IMR-90 (cell line): ENCODE measurements at places on chromosomes 1 and 21.

- no peak for DNase-seq
These were observed 257.8 kb downstream of the OMA1 start for GRCh38 chr1:58288624-58289142.

DNA sequence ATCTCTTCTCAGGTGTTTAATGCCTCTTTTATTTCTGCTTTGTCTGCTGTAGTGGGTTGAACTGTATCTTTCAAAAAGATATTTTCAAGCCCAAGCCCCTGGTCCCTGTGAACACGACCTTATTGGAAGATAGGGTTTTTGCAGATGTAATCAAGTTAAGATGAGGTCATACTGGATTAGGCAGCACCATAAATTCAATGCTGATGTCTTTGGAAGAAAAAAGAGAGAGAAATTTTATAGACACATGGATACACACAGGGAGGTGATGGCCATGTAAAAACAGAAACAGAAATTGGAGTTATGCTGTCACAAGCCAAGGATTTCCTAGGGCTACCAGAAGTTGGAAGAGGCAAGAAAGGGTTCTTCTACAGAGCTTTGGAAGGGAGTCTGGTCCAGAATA, 301.4 kb downstream of the KCTD3 start:
- DNase-seq: no peak

DNA sequence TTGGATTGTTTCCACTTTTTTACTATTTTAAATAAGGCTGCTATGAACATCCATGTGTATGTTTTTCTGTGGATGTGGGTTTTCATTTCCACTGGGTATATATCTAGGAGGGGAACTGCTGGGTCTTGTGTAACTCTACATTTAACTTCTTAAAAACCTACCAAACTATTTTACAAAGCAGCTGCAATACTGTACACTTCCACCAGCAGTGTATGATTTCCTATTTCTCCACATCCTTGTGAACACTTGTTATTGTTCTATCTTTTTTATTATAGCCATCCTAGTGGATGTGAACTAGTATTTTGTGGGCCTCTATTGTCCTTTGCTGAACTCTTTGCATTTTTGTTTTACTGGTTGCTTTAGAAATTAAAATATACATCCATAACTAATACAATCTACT, 33.4 kb downstream of the DIPK1A start:
- DNase-seq: no peak

DNA sequence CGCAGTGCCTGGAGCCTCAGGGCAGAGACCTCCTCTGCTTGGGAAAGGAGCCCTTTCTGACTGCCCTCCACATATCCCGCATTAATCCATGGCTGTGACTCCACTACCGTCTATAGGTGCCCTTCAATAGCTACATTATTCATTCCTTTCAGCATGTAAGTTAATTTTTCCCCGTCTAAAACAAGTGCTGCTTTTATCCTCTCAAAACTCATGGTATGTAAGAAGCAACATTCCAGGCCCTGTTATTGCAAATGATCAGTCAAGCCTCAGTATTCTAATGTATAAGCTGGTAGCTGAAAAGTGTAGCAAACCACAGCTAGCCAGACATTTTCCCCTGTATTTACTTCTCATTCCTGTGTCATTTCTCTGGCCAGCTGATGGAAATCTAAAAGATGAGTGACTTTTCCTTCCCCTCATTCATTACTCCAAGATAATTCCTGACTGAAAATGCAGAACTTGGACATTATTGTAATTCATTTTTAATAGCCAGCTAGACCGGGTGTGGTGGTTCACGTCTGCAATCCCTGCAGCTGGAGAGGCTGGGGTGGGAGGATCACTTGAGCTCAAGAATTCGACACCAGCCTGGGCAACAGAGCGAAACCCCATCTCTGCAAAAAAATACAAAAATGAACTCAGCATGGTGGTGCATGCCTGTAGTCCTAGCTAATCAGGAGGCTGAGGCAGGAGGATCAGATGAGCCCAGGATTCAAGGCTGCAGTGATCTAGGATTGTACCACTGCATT, 88.5 kb upstream of the SOD1 start:
- DNase-seq: no peak

GRCh38 chr1:162094271-162094670, 24.8 kb downstream of the NOS1AP start:
- DNase-seq: peak; percentile 12

DNA sequence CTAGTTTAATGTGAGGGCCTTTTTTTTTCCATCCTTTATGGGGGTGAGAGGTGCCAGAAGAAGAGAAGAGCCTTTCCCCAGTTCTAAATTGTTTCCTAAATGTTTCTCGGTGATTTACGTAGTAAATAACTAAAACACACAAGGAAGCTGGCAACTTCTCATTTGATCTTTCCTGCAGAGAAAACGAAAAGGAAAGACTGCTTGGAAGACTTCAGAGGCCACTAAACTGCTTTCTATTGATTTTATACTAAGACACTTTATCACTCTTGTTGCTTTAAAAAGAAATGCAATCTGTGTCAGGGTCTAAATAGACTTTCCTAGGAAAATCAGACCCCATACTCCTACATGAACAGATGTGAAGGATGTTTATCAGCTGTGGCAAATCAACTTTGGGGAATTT, 52.1 kb upstream of the KAZN start:
- DNase-seq: no peak

DNA sequence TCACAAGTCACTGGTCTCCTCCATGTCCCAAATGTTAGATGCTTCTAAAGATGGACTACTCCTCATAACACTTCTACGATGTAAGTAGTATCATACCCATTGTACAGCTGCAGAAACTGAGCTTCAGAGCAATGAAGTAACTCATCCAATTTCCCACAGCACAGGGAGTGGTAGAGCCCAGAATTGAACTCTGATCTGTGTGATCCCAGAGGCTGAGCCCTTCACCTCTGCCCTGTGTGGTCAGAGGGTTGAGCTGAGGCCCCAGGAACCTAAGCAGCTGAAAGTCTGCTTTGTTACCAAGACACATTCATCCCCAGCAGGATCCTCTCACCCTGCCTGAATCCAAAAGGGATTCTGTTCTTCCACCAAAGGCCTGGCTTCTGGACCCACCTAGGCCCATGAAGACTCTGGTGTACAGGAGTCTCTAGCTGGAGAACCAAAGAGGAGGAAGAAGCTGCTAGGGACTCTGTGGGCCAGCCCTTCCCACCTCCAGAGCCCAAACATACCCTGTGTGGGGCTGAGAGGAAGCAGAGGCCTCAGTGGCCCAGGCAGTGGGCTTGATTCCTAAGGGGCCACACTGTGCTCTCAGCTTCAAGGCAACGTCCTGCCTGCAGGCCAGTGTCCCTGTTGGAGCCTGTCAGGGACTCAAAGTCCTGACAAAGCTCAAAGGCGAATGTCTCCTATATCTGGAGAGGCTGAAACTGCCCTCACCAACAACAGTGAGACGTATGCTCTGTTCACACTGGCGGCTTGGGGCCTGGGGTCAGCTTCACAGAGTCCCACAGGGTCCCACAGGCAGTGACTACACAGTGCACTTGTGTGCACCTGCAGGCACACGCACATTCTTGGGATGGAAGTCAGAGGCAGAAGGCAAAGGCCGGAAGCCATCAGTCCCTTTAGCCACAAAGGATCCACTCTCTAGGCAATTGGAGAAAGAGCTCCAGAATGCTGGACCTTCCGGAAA, 40.4 kb upstream of the SLC30A1 start:
- no peak for DNase-seq

DNA sequence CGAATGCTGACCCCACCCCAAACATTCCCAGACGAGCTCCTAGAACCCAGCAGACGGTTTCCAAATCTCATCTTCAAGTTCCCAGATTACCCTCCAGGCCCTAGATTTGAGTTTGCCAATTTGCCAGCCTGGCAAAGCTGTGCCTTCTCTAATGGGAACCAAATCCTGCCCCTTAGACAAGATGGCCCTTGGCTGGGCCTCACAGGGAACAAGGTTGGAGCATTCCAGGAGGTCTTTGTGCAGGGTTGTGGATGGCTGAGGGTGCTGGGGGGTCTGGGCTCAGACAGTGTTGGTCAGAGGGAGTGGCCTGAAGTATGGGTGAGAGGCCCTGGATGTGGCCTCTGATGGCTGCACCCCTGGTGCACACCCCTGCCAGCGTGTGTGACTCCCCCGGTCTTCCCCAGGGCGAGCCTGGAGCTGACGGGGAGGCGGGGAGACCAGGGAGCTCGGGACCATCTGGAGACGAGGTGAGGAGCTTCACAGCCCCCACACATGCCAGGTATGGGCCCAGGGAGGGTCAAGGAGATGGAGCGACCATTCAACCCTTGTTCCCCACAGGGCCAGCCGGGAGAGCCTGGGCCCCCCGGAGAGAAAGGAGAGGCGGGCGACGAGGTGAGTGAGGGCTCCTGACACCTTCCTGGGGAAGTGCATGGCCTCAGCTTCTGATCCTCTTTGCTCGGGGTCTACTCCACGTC, 10.2 kb downstream of the COL6A1 start:
- no peak for DNase-seq

GRCh38 chr1:239914751-239915231, 176.9 kb upstream of the FMN2 start:
- DNase-seq: peak; percentile 81

GRCh38 chr1:200530623-200531261, 89.8 kb downstream of the KIF14 start:
- DNase-seq: no peak

DNA sequence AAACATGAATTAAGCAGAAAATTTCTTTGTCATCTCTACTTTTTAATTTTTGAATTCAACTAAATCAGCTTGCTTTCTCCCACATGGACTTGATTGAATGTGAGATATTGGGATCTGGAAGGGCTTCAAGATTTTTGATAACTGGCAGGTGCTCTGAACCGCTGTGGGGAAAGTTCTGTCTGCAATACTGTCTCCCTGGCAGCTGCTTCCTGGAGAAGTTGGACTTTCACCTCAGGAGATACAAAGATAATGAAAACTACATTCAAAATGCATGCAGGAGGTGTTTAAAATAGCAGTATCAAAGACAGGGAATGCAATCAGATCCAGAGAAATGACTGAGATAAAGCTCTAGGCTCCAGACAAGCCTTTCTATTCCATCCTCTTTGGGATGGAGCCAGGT, 338.3 kb downstream of the NEGR1 start:
- no peak for DNase-seq

DNA sequence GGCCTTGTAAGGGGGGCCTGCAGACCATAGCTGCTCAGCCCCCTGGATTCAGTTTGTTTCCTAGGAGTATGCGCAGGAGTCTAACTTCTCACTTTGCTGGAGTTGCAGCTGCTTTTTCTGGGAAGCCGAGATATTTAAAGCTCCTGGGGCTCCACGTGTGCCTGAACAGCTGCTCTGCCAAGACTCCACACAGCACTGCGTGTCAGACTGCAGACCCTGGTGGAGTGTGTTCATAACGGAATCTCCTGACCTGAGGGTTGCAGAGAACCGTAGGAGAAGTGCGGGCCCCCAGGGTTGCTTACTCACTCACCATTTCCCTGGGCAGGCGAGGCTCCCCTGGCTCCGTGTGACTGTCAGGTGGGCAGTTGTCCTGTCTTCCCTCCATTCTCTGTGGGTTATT, 474.3 kb upstream of the TMPRSS15 start:
- DNase-seq: no peak

- no peak for DNase-seq
These were observed 40.9 kb downstream of the RGS5 start for GRCh38 chr1:163161841-163162240.

GRCh38 chr1:246131095-246131494, 376.0 kb downstream of the SMYD3 start:
- DNase-seq: no peak

GRCh38 chr1:12585536-12585935, 32.5 kb downstream of the DHRS3 start:
- DNase-seq: no peak

- DNase-seq: no peak
These were observed 94.4 kb downstream of the DNM3 start for GRCh38 chr1:171935664-171936063.

GRCh38 chr21:44463724-44464123, 8.4 kb downstream of the LRRC3 start:
- DNase-seq: no peak

GRCh38 chr1:54538538-54538937, 9.5 kb upstream of the ACOT11 start:
- DNase-seq: no peak

- no peak for DNase-seq
These were observed 1.4 kb downstream of the RPS8 start for GRCh38 chr1:44776730-44777068.

GRCh38 chr1:115827452-115828044, 13.4 kb downstream of the NHLH2 start:
- DNase-seq: no peak

- DNase-seq: peak; percentile 31
These were observed 742 bp upstream of the PDE9A start for GRCh38 chr21:42652527-42653230.

- DNase-seq: no peak
These were observed 29.8 kb upstream of the RNF186 start for GRCh38 chr1:19844731-19845495.
